RPMI7951 (cell line): ENCODE measurements at places on chromosomes 2 and 18. TPM values are rescaled to one million over a fixed set of nuclear protein-coding genes. Genes with fewer than 3 reads are reported as not detected.

ERICH2 gene
- 0.29 TPM in 1 of 2 replicates, not detected in the other for total RNA-seq

CCDC74A gene
- total RNA-seq: 33.9 and 41.9 TPM in 2 replicates

CRYBA2 gene
- 0.20 TPM in 1 of 2 replicates, not detected in the other for total RNA-seq

REG3G gene
- not detected in 2 replicates for total RNA-seq

DUSP2 gene
- 0.49 and 0.84 TPM in 2 replicates for total RNA-seq

CNDP1 gene
- total RNA-seq: not detected in 2 replicates

EFR3B gene
- total RNA-seq: 0.60 and 1.1 TPM in 2 replicates

IL1B gene
- total RNA-seq: 57.5 and 71.6 TPM in 2 replicates

KLHL14 gene
- not detected in 2 replicates for total RNA-seq

PSME4 gene
- 37.4 and 40.0 TPM in 2 replicates for total RNA-seq

KATNAL2 gene
- 4.3 and 5.8 TPM in 2 replicates for total RNA-seq

RTP5 gene
- not detected in 2 replicates for total RNA-seq

BOLL gene
- total RNA-seq: not detected in 2 replicates

NETO1 gene
- total RNA-seq: 0.10 and 0.12 TPM in 2 replicates

HOXD10 gene
- not detected in 2 replicates for total RNA-seq

DNA sequence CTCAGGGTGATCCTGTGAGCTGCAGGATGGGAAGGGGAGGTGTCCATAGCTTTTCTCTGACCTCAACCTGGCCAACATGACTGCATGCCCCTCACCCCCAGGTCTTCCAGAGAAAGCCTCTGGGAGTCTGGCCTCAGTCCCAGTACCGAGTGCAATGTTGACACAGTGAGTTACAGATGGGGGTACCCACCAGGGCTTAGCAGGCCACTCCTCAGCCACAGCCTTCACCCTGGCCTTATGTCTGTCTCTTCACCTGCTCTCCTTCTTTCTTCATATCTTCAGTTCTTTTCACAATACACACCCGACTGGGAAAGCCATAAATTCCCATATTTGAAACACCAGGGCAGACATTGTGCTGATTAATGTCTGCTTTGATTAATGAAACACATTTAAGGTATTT is 33.5 kb downstream of the AOX1 start:
- DNase-seq: no peak

GRCh38 chr2:21466341-21466927 is 342.7 kb downstream of the TDRD15 start:
- no peak for DNase-seq

- no peak for DNase-seq
Measured at GRCh38 chr2:194723446-194723845, 933.6 kb upstream of the SLC39A10 start.

GRCh38 chr2:75130171-75130570 is 69.1 kb downstream of the TACR1 start:
- DNase-seq: no peak

GRCh38 chr2:70898363-70899240 is 37.1 kb upstream of the ATP6V1B1 start:
- DNase-seq: no peak

GRCh38 chr2:181152226-181152625 is 171.8 kb downstream of the UBE2E3 start:
- DNase-seq: no peak

- no peak for DNase-seq
Measured at GRCh38 chr2:118056165-118056534, 32.1 kb upstream of the INSIG2 start.

DNA sequence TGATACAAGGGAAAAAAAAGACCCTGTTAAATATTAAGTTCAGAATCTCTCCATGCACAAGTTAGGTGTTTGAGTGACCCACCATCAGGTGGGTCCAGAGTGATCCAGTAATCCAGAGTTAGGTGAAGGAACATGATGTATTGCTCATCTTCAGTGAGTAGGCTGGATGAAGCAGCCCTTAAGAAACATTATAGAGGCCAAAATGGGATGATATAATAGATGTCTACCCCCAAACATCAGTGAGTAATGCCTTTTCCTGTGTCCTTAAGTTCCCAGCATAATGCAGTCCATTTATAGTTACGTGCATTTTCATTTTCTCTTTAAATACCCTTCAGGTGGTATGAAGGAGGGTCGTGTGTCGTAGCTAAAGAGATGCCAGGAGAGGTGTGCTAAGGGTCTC is 89.6 kb downstream of the MAP4K4 start:
- DNase-seq: no peak

DNA sequence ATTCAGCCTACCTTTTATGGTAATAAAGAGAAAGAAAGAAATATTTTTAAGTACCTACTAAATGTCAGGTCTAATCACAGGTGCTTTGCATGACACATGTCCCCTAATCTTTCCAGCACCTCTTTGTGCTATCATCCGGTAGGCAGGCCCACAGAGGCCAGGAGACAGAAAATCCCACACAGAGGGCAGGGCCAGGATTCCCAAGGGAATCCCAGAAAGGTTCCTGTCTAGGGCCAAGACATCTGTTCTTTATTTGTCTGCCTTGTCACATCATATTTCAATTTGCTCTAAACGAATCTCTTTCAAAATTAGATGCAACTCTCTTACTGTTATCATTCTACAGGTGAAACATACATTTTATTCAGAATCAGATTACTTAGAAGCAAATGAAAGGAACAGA is 676.1 kb upstream of the GYPC start:
- no peak for DNase-seq

GRCh38 chr2:54599914-54600313 is 123.5 kb upstream of the EML6 start:
- peak; percentile 68 for DNase-seq

DNA sequence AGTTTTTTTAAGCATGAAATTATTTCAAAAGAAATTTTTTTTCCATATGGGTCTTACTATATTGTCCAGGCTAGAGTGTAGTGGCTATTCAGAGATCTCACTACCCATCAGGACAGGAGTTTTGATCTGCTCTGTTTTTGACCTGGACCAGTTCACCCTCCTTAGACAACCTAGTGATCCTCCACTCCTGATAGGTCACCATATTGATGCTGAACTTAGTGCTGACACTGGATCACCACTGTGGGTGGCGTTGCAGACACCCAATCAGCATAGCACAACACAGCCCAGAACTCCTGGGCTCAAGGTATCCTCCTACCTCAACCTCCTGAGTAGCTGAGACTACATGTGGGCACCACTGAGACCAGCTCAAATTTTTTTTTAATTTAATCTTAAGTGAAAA is 8.2 kb downstream of the OLA1 start:
- no peak for DNase-seq

DNA sequence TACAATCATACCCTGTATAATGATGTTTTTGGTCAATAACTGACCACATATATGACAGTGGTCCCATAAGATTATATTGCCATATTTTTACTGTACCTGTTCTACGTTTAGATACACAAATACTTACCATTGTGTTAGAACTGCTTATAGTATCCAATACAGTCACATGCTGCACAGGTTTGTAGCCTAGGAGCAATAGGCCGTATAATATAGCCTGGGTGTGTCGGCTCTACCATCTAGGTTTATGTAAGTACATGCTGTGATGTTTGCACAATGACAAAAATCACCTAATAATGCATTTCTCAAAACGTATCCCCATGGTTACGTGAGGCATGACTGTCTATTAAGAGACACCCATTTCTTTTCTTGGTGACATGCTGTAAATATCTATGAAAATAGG is 55.0 kb upstream of the APCDD1 start:
- DNase-seq: no peak

DNA sequence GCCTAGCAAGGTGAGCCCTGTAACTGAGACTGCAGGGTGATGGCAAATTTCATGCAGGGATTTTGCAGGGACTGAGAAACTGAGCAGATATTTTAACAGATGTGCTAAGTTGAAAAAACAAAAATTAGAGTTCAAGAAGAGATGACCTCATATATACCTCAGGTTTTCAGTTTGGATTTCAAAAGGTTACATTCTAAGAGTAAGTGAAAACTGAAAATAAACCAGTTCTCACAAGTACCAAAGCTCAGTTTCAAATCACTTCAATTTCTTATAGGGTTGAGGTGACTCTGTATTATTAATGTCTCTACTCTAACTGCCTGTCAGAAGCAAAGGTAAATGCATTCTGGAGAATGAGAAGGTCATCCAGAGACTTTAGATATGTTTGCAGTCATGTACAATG is 237.4 kb upstream of the VRK2 start:
- no peak for DNase-seq

DNA sequence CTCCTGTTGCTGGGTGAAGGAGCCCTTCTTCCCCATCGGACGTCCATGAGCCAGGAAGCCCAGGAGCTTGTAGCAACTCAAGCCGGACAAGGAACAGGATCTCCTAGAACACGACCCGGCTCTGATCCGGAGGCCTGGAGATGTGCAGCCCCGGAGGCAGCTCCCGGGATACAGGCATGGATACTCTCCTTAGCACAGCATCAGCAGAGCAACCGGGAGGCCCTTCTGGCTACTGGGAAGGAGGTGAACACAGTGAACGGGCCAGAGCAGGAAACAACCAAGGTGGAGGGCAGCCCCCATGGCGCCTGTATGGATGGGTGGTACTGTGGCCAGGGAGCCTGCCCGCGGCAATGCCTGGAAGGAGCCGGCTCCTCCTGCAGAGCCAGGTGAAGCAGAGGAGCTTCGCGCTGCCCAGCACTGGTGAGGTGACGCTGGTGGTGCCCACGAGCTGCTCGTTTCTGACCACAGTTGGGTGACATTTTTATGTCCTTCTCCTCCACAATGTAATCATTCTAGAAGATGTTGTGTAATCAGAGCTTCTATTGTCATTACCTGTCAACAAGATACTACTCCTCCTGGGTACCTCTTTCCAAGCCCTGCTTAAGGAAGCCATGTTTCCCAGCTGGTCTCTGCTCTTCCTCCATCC is 94.3 kb downstream of the TWIST2 start:
- DNase-seq: no peak

DNA sequence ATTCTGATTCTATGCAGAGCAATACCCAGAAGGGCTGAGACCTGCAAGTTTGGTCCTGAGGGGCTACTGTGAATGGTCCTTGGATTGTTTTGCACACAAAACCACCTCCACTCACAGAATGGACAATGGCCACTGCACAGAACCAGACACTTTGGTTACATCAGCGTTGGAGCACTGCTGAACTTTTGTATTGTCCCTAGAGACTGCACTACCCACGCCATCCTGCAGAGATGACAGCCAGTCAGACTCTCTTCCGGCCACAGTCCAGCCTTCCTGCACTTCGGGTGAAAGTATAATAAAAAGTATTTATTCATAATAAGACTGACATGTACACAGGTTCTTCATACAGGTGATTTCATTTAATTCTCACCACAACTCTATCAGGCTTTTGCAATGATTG is 35.7 kb downstream of the CELF4 start:
- no peak for DNase-seq

DNA sequence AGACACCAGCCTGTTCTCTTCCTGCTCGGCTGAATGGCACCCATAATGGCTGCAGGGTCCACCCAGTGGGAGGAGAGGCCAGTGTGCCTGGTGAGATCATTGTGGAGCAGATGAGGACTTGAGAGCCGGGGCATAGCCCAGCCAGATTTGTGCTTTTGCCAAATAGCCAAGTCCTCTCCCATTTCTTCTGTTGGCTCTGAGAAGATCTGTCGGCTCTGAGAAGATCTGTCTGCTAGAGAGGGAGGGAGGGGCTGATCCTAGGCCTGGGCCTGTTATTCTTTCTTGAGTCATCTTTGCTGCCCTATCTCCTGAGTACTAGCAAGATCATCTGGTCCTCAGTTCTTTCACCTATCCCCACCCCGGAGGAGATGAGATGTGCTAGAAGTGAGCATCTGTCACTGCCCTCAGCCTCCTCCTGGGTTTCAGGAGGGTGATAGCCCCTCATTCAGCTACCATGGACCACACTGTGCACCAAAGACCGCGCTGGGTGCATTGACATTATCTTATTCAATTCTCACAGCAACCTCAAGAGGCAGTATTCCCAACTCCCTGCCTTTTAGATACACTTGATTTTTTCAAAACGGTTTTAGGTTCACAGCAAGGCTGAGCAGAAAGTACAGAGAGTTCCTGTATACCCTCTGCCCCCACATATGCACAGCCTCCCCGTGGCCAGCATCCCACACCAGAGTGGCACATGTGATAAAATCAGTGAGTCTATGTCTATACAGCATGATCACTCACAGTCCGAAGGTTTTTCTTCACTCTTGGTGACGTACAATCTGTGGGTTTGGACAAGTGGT is 98.6 kb downstream of the CAPN13 start:
- DNase-seq: peak; percentile 22

DNA sequence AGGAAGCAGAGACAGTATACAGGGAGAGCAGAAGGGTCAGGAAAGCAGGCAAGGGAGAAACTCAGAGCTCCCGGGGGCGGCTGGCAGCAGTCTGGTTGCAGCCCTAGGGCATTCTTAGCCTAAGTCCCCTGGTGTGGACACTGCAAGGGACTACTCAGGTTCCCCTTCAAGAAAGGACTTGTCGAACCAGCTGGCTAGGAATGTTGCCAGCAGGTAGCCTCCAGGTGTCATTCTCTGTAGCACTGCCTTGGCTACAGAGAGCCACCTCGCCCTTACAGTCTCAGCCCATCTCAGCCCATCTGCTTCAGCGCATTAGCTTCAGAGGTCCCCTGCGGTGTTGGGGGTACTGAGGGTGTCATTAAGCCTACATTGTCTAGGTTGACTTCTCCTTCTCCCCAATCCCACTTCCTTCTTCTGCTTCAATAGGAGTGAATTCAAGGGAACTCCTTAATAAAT is 11.3 kb upstream of the TMSB10 start:
- DNase-seq: no peak

DNA sequence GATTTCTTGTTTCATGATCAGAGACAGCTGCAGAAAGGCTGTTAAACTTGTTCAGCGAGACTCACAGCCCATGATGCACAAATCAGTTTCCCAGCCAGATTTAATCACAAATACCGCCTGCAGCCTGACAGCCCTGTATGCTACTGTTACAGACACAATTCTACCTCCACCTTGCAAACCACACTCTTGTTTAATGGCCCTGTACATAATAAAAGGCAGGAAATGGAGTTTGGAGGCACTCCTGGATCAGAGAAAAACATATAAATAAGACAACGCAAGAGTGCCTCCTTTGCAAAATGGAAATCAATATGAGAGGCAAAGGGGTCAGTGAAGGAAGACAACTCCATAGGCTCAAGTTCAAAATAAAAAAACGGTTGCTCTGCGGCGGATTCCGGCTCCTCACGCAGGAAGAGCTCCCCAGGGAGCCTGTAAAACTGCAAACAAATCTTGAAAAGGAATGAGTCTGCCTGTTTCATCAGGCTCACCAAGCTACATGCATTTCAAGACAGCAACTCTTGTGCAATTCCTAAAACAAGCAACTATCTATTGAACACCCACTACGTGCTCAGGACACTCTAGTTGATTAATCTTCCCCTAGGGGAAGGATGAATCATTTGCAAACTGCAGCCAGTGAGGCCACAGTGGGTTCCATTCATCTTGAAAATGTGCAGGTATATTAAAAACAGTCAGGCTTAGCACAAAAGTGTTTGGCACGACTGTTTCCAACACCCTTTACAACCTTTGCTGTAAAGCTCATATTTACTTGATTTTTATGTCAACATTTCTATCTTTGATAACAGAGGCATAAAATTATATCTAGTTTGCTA is 37.5 kb downstream of the TBC1D8 start:
- peak; percentile 83 for DNase-seq

GRCh38 chr2:231546014-231546715 is 15.9 kb upstream of the NMUR1 start:
- DNase-seq: no peak
